Fibroblast of the conjunctiva (primary cell): ENCODE measurements at places on chromosomes 11 and 22.

GRCh38 chr11:70502677-70503467 is 104.5 kb downstream of the CTTN start:
- no peak for DNase-seq

DNA sequence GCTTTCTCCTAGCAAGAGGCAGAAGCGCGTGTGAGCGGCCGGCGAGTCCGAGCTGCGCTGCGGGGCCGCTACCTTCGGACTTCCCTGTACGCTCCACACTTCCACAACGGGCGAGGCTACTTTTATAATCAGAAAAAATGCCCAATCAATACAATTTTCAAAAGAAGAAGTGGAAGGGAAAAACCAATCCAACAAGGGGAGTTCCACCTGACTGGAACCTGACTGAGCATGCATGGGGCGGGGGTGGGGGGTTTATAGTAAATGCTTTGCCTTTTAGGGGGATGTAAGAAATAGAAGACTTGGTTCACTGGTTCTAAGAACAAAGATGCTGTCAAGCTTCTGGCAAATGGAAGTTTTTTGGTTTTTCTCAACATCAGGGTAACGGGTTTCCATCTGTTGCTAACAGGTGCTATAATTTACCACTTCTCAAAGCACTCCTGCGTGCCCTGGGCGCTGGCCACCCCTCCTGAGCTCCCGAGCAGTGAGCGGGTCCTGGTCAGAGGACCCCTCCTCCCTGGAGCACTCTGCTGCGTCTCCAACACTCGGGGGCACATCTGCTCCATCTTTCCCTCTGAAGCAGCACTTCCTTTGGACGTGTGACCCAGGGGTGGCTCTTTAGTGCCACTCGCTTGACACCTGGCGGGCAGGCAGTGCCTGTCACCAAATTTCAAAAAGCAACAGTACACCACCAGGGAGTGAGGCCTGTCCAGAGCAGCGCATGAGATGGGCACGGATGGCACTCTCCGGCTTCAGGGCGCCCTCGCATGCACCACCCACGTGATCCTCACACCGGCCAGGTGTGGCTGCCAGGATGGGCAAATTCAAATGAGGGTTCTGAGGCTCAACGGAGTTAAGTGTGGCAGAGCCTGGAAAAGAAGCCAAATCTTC is 21.6 kb upstream of the BID start:
- no peak for DNase-seq

- no peak for DNase-seq
Measured at GRCh38 chr22:40542821-40543540, 93.5 kb downstream of the MRTFA start.

DNA sequence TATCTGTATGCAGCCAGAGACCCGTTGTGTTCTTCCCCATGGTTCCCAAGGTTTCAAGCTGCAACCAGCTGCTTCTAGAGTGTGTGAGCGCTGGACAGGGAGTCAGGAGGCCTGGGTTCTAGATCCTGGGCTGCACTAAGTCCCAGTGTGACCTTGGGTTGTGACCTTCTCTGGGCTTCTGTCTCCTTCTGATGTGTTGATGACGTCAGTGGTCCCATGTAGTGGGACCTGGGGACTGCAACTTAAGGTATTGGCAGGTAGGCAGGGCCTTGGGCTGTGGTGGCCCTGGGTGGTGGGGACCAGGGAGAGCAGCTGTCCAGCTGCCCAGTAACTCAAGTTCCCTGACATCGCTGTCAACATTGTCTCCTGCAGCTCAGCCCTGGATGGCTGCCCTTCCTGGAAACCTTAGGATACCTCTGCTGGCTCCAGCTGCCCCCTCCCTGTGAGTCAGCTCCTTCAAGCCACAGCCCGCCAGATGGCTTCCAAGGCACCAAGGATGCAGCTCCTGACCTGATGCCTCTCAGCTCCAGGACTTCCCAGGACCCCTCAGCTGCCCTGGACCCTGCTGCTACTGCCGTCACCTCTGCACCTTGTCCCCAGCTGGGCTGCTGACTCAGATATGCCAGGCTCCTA is 1.3 kb upstream of the PVALB start:
- no peak for DNase-seq

DNA sequence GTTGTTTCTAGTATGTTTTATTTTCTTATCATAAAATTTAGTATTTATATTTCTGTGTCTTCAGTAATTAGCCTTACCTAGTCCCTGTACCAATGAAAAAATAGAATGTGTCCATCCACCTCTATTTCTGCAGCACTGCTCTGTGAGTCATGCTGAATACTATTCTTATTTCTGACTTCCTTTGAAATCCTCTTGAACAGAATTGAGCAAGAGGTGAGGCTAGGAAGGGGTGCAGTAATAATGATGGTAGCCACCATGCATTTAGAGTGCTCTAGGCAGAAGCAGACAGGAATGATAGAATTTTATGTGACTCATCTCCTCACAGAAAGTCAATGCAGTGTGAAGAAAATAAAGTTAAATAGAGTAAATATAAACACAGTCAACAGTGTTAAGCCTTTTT is 60.0 kb downstream of the OR10A6 start:
- DNase-seq = no peak

- DNase-seq = no peak
Measured at GRCh38 chr11:73367482-73368024, 8.6 kb upstream of the RELT start.

DNA sequence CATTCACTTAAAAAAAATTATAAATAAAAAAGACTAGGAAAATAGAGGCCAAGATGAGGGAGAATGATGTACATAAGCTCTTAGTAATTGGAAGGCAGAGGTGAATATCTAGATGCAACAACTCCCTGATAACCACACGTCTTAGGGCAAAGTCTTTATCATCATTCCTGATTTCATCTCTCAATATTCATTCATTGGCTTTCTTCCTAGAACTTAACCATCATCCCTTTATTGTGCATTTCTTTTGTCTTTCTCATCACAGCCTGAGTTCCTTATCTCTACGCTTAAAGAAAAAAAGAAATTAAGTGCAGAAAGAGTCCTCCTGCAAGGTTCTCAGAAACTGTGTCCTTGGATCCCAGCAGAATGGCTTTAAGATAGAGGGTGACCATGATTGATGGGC is 23.2 kb upstream of the FLI1 start:
- DNase-seq = no peak

- peak; percentile 62 for DNase-seq
Measured at GRCh38 chr22:36258701-36259614, 6.0 kb downstream of the APOL1 start.

DNA sequence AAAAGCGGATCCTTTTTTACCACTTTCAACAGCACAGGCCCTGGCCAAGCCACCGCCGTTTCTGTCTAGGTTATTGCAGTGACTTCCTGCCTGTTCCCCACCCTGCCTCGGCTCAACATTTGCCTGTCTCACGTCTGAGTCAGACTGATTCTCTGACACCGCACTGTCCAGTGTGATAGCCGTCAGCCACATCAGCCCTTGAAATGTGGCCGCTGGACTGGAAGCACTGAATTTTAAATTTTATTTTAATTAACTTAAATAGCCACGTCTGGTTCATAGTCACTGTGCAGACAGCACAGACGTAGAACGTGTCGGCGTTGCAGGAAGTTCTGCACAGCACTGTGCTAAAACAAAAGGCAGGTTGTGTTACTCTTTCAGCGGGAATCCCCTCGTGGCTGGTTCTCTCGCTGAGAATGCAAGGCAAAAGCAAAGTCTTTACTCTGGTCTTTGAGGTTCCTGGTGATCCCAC is 56.3 kb upstream of the ADSL start:
- no peak for DNase-seq

- DNase-seq = no peak
Measured at GRCh38 chr11:70176940-70177689, 26.0 kb upstream of the FADD start.

DNA sequence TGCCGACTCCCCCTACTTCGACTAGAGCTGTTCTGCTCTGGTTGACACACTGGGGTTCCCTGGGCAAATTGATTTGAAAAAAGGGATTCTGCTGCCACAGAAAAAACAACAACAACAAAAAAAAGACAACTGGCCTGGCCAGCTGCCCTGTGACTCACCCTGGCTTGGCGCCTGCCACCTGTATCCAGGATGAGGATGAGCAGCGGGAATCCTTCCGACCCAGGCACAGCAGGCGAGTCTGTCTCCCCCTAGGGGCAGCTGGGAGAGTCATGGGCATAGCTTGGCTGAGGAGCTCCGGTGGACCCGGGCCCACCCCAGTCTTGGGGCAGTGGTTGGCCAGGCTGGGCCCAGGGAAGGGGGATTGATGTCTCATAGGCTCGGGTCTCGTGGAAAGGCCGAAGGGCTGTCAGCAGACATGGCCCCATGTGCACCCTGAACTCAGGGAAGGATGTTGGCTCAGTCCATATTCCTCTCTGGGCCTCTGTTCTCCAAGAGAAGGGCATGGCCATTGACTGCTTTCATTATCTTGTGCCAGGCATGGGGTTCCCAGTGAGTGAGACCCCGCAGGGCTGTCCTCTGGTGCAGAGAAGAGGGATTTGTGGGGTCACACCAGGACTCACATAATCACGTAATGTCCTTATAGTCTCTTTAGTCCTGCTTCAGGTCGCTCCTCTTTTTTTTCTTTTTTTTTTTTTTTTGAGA is 10.4 kb upstream of the SUN2 start:
- DNase-seq = no peak

DNA sequence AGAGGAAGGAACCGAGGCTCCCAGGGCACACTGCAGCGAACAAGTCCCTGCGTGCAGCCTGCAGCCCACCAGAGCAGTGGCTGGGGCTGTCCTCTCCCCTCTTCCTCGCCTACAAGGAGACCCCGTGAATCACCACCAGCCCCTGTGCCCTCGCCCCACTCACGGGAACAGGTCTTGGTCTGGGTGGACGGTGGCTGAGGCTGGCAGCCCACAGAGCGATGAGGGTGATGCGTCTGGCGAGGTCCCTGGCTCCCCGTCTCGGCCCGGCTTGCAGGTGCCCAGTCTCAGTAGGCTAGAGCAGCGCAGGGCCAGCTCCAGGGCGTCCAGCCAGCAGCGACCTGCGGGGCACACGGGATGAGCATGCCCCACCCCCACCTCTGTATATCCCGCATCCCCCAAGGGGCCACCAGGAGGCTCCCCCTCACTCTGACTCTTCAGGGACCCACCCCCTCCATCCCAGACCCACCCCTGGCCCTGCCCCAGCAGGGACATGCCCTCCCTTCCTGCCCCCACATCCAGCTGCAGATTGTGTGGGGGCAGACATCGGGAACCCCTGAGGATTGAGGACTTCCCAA is 50.5 kb upstream of the CARS1 start:
- no peak for DNase-seq

GRCh38 chr22:44586351-44586990 is 88.4 kb upstream of the RTL6 start:
- no peak for DNase-seq

- no peak for DNase-seq
Measured at GRCh38 chr11:46590740-46591605, 2.9 kb downstream of the AMBRA1 start.

- DNase-seq = no peak
Measured at GRCh38 chr11:42201603-42202148, 742.2 kb upstream of the LRRC4C start.

- DNase-seq = peak; percentile 75
Measured at GRCh38 chr11:111531687-111532364, 8.7 kb upstream of the LAYN start.

GRCh38 chr11:113203141-113203753 is 111.1 kb upstream of the TTC12 start:
- DNase-seq = no peak

DNA sequence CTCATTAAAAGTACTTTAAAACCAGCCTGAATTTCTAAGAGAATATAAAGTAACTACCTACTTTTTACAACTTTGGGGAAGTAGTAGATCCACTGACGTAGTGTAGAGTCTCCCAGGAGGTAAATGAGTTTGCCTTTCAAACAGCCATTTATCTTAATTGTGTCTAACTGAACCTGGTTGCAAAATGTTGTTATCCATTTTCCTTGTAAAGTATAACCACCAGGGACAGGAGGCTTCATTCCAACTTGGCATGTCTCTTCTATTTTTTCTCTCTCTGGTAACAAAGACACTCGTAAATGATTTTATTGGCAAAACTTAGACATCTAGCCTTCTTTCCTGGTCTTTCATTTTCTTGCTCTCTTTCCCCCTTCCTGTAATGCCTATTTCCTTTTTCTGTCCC is 36.9 kb downstream of the NXPE1 start:
- DNase-seq = no peak

GRCh38 chr11:132960273-132961078 is 571.8 kb downstream of the OPCML start:
- no peak for DNase-seq

DNA sequence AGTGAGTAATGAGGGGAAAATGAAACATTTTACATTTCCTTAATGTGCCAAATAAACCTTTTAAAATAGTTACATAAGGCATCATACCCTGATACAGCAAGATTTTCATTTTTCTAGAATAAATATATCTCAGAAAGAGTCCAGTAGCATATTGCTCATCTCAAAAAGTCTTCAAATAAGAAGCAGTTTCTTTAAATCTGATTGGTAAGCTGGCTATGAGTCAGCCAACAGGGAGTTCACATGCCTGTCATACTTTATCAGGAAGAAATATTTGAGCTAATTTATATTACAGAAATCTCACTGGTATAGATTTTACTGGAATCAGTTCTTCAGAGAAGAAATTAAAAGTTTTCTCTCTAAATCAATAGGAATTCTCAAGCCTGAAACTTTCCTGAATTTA is 258.1 kb downstream of the C11orf87 start:
- no peak for DNase-seq

GRCh38 chr11:9753021-9753420 is 89.1 kb downstream of the SWAP70 start:
- DNase-seq = no peak

GRCh38 chr11:31922450-31922849 is 111.3 kb upstream of the PAX6 start:
- DNase-seq = no peak

- no peak for DNase-seq
Measured at GRCh38 chr11:10606536-10607208, 38.2 kb upstream of the LYVE1 start.

DNA sequence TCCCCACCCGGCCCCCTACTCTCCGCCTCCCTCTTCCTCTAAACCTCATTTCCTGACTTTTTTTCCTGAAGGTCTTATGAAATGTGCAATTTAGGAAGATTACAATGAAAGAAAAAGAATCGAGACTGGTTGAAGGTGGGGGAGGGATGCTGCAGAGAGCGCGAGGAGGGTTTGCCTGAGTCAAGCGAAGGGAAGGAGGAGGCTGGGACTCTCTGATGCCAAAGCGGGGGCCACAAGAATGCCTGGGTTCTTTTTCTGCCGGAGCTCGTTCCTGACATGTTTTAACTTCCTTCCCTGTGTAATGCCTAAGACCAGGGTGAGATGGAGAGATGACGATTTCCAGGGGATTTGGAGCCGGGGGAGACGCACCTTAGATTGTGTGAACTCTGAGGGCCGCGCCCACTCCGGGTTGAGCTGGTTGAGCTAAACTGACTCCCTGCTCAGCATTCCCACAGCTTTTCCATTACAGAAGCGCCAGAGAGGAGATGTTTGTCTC is 270.5 kb upstream of the SORL1-AS1 start:
- DNase-seq = no peak

GRCh38 chr11:93846411-93846810 is 4.0 kb downstream of the VSTM5 start:
- DNase-seq = no peak

GRCh38 chr11:86671531-86672006 is 847 bp downstream of the ME3 start:
- DNase-seq = no peak
